ENCODE measurements at places on chromosomes 5 and 9.

DNA sequence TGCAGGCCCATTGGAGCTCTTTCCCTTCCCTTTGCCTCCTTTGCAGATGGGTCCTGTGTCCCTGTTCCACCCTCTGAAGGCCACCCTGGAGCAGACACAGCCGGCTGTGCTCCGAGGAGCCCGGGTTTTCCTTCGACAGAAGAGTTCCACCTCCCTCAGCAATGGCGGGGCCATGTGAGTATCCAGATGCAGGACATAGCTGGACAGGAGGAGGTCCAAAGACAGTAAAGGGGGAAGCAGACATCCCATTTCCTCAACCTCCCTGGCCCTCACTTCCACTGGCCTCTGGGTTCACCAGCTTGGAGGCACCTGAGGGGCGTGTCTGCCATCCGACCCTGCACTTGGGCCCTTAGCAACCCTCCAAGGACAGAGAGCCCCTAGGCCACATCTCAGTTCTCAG lies 237.9 kb downstream of the CACNA1B start:
- DNase-seq, result peak; percentile 37

GRCh38 chr5:142601432-142601831 lies 84.5 kb downstream of the FGF1 start:
- no peak for DNase-seq

- DNase-seq, result no peak
These were observed 170.4 kb downstream of the ZDHHC21 start for GRCh38 chr9:14522627-14523379.

GRCh38 chr5:111200828-111201227 lies 23.4 kb upstream of the CAMK4 start:
- DNase-seq, result no peak

- DNase-seq, result no peak
These were observed 97.9 kb downstream of the CRB2 start for GRCh38 chr9:123453831-123454321.

GRCh38 chr9:107707915-107708441 lies 218.4 kb upstream of the KLF4 start:
- no peak for DNase-seq

GRCh38 chr5:153491856-153492255 lies 1.4 kb downstream of the GRIA1 start:
- DNase-seq, result no peak

GRCh38 chr9:109745335-109746283 lies 34.4 kb upstream of the PALM2AKAP2 start:
- DNase-seq, result peak; percentile 88

DNA sequence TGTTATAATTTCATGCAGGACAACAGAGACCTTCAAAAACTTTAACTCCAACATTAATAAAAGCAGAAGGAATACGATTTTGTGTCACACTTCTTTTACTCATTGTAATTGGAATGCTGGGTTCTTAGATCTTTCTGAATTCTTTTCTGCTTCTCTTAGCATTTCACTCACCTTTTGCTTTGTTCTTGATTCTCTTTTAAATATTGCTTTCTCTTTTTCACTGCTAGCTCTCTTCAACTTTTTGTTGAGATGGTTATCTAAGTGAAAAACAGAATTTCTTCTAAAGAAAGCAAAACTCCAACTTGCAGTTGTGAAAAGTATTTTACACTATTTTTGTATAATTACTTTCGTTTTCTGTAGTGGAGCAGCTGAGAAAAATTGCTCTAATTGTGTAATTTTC lies 212.6 kb upstream of the KIF2A start:
- DNase-seq, result no peak

- no peak for DNase-seq
These were observed 165.5 kb downstream of the C9orf50 start for GRCh38 chr9:129455151-129455995.

Data from islet precursor cell (in vitro differentiated cells).